ENCODE measurements at places on chromosomes 16 and 17. TPM values are rescaled to one million over a fixed set of nuclear protein-coding genes. Genes with fewer than 3 reads are reported as not detected.

DNA sequence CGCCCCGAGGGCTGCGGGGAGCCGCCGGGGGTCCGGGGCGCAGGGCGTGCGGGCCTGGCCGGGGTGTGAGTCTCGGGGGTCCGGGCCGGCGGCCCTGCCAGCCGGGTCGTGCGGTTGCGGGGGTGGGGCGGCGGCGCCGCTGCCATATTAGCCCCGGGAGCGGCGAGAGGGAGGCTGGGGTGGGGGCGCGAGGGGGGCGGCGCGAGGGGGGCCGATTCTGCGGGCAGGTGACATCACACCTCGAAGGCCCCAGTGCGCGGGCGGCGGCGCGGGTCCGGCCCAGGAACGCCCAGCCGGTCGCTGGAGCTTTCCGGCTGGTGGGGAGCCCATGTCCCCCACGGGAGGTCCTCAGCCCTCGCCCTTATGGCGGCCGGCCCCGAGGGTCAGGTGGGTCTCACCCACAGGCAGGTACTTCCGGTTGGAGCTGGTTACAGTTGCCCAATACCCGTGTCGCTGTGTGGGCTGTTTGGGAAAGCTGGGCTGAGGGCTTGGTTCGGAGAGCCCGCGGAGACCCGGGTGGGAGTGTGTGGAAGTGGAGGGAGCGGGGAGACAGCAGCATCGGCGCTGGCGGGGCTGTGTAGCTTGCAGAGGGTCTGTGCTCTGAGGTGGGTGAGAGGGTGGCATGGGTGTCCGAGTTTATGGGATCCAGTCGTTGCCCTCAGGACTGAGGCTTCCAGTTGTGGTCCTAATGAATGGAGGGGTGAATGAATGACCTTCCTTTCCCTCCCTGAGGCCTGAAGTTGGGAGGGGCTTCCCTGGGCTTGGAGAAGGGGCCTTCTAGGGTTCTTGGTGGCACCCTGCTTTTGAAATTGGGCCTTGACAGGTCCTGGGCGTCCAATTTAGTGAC is 804 bp downstream of the ATP6V0C start:
- DNase-seq = no peak

CDH15 gene
- not detected for total RNA-seq

- DNase-seq = no peak
Measured at GRCh38 chr16:57352636-57353047, 5.9 kb upstream of the CCL22 start.

DNA sequence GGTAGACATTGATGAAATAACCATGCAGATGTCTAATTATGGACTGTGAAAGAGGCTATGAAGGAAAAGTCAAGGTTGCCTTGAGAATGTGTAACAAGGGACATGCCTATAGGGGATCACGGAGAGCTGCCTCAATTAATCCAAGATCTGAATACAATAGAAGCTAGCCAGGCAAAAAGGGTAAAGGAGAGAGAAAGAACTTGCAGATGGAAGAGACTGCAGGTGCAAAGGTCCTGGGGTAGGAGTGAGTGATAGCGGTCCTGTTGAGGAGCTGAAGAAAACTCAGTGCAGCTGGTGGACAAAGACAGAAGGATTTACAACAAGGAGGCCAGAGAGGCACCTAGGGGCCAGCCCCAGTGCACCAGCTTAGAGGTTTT is 15.9 kb upstream of the TNS4 start:
- no peak for DNase-seq

- DNase-seq = no peak
Measured at GRCh38 chr17:28944862-28945741, 6.2 kb downstream of the PHF12 start.

ZP2 gene
- not detected for total RNA-seq

SUPT4H1 gene
- total RNA-seq = 49.2 TPM

GRCh38 chr16:27461483-27462171 is 59.7 kb downstream of the IL21R start:
- no peak for DNase-seq

- DNase-seq = no peak
Measured at GRCh38 chr17:80960797-80961452, 30.7 kb upstream of the CHMP6 start.

PRKCB gene
- 5.3 TPM for total RNA-seq

GRCh38 chr16:2829501-2830354 is at the start of gene ZG16B:
Gene ZG16B (plus strand): TSS chr16:2830303. CDS start chr16:2830442, 139 bp downstream.
- DNase-seq = no peak

DNA sequence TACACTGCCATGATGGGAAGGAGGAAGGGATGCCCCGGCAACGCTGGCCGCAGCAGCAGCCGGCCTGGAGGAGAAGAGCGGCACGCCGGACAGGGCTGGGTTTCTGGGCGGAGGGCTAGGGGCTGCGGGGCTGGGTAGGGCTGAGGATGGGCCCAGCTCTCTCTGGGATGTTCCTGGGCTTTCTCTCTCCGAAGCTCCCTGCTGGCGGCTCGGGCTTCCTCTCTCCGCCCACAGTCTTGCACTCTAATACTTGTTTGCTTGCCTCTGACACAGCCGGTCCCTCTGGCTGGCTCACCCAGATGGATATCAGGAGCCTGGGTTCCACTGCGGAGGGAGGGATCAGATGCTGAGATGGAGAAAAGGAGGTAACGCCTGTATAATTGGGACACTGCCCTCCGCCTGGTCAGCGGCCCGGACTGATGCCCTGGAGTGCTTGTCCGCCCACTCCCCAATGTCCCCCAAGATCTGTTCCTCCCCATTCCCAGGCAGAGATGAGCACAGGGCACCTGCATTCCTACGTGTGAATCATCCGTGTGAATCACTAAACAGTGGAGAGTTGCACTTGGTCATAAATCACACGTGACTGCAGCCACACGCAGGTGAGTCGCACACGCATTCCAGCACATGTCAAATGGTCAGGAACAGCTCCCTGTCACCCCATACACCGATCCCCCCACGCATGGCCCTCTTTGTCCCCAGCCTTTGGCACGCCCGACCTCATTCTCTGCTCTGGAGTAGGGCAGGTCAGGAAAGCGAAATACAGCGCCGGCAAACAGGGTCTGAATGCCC is at the start of gene ALOXE3:
Gene ALOXE3 (minus strand): TSS at position 535 of the 789 bp plus-strand sequence. CDS start 524 bp downstream, at position 11.
- DNase-seq = no peak

- DNase-seq = no peak
Measured at GRCh38 chr17:11551442-11551841, 46.8 kb upstream of the DNAH9 start.

DNA sequence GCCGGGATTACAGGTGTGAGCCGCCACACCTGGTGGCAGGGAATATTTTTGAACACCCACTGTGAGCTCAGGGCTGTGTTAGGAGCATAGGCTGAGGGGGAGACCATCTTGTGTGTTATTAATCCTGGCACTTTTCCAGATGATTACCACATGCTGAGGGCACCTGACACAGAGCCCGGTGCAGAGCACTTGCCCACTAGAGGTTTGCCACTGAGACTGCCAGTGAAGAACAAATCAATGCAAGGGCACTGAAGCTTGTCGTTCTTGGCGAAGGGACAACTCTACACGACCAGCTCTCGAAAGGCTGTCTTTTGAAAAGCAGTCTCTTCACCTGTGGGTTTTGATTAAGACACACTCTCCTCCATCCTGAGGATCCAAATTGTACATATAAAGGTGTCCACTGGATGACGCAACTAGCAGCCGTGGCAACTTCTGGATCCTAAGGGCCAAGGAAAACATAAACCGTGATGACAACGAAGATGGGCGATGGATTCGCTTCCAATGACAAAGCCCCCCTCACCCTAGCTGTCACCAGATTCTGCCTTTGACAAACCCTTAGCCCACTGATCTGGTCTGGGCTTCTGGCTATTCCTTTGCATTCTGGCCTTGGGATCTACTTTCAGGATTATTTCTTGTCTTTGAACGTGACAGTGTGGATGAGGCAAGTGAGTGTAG is 28.7 kb downstream of the WIPI1 start:
- no peak for DNase-seq

GRCh38 chr16:58882292-58882691 is 148.2 kb upstream of the GOT2 start:
- DNase-seq = no peak

GRCh38 chr16:89322321-89323119 is 105.0 kb downstream of the ZNF778 start:
- DNase-seq = no peak

DNA sequence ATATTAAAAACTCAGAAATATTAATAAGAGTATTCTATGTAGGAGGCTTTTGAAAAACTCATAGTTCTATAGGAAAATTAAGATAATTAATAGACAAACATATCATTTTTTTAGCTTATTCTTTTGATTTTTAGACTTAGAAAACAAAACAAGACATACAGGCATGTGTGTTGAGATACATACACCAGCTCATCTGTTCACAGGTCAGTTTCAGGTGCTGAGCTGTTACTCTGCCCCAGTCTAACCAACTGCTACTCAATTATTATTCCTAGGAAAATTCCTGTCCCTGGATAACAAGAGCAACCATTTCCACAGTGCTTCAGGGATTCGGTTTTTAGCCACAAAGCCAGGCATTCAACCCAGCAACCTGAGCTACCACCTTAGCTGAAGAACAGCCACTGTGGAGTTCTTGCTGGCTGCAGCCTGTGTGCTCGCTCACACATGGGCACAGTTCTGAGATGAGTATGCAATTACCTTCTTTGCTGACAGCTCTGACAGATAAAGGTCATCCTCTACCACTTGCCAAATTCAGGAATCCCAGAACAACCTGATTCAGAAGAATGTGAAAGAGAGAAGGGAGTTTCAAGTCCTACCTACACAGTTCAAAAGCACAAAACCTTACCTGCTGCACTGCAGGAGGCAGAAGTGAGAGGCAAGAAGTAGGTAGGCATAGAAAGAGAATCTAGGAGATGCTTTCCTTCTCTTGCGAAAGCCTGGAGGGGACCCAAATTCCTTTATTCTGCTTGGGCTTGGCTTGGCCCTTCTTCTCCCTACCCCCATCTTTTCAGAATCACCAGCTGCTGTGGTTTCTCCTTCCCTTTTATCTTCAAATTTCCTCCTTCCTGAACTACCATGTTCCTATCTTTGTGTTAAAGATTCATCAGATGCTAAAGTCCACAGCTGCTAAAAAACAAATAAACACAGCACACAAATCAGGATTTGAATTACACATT is 62.7 kb downstream of the TEX2 start:
- no peak for DNase-seq

- no peak for DNase-seq
Measured at GRCh38 chr17:60094754-60095153, 16.0 kb upstream of the HEATR6 start.

DNA sequence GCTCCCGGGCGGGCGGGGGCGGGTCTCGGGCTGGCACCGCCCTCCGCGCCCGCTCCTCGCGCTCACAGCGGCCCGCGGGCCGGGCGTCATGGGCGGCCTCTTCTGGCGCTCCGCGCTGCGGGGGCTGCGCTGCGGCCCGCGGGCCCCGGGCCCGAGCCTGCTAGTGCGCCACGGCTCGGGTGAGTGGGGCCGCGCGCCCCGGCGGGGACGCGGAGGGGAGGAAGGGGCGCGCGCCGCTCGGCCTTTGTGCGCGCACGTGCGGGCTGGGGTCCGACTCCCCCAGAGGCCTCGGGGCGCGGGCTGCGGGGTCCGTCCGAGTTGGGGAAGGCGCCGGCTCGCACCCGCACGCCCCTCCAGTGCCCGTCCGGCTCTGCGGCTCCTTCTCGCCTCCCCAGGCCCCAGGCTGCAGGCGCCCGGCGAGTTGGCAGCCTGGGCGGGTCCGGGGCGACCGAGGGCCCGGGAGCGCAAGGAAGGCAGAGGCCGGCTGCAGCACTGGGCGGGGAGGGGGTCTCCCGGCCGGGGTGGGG is at the start of gene NME4:
Gene NME4 (plus strand): TSS at position 65 of the 527 bp plus-strand sequence. CDS start 24 bp downstream, at position 89.
- DNase-seq = no peak

STAT3 gene
- 248 TPM for total RNA-seq

- DNase-seq = no peak
Measured at GRCh38 chr17:47703191-47703591, 9.2 kb downstream of the TBKBP1 start.

- no peak for DNase-seq
Measured at GRCh38 chr16:6193718-6194117, 1096.1 kb upstream of the EEF2KMT start.

DNA sequence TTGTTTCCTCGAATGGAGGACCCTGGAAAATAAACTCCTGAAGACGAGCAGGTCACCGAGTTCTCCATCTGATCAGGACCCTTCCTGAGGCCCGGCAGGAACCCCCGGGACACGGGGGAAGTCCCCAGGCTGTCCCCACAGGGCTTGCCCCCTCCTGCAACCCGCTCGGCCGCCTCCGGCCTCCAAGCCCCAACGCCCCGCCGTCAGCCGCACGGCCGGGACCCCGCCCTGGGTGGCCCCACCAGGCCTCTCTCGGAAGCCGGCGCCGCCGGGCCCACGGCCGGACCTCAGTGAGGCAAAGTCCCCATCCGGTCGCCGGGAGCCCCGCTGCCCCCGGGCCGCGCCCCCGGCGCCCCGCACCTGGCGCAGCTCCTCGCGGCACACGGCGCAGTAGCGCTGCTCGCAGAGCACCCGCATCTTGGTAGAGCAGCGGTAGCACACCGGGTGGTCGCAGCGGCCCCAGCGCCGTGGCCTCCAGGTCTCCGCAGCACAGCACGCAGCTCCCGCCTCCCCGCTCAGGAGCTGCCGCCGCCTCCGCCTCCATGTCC is 383 bp downstream of the ZNF598 start:
- no peak for DNase-seq

SLC12A3 gene
- not detected for total RNA-seq

DNA sequence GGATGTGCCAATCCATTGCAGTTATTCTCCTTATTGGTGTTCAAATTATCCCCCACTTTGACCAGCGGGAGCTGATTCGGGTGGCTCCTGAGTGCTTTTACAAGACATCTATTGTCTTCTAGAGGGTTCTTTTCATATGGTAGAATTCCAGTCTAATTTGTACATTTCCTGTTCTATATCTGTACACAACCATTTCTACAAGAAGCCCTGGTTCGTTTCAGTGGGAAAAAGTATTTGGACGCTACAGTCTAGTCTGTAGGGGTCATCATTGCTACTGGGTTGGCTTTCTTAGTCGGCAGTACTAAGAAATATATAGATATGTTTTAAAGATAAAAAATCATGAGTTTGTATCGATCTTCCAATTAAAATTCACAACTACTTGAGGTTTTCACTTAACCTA is 262.6 kb downstream of the MAP2K6 start:
- no peak for DNase-seq

HELZ gene
- total RNA-seq = 123 TPM

KRTAP2-3 gene
- not detected for total RNA-seq

GRCh38 chr16:17526956-17527937 is 56.5 kb upstream of the XYLT1 start:
- DNase-seq = no peak

GRCh38 chr16:10876799-10877341 is at the start of gene CIITA:
Gene CIITA (plus strand): TSS chr16:10877202. CDS start chr16:10877331, 129 bp downstream.
- DNase-seq = peak; percentile 76

- DNase-seq = no peak
Measured at GRCh38 chr17:72446525-72447250, 325.9 kb downstream of the SOX9 start.

DNA sequence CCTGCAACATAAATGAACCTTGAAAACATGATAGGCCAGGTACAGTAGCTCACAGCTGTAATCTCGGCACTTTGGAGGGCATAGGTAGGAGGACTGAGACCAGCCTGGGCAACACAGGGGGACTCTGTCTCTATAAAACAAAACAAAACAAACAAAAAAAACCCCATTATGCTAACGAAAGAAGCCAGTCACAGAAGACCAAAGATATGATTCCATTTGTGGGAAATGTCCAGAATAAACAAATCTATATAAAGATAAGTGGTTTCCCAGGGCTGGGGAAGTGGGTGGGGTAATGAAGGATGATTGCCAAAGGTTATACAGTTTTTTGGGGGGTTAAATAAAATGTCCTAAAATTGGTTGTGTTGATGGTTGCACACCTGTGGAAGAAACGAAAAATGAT is 36.5 kb upstream of the SIAH1 start:
- no peak for DNase-seq

TMEM114 gene
- not detected for total RNA-seq
